ENCODE measurements at places on chromosomes 2 and 18. TPM values are rescaled to one million over a fixed set of nuclear protein-coding genes. Genes with fewer than 3 reads are reported as not detected.

CREG2 gene
- 9.8 TPM for total RNA-seq

GRCh38 chr2:11534071-11534745 is 363 bp downstream of the GREB1 start:
- DNase-seq, result no peak

DNA sequence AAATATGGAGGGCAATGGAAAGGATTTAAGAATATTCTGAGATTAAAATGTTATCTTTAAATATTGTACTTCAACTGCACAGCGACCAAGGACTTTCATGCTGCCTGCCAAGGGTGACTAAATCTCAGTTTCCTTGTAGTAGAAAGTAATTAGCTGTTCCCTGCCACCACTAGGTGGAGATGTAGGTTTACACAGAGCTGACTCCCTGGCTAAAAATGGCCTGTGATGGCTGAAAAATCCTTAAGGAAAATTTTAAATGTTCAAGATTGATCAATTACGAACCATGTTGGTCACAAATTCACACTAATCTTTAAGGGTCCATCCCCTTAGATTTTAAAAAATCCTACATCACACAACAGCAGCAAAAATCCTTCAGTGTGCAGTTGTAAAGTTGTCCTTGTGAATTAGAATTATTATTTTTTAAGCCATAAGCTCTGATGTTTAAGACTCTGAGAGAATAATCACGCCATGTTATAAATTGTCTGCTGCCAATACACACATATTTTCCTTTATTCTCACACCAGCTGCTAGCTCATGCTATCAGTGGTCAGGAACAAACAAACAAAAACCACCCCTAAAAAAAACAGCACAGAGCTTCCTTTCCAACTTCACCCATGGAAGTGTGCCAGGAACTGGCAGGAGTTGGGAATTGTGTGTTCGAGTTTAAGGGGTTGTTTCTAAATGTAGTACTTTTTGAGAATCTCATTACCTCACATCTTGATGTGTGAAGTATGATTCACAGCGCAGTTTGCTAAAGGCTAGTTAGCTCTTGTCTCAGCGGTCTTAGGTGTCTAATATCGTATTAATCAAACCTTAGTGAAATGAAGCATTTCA is 399.8 kb downstream of the TMEM182 start:
- DNase-seq, result peak; percentile 20

DNA sequence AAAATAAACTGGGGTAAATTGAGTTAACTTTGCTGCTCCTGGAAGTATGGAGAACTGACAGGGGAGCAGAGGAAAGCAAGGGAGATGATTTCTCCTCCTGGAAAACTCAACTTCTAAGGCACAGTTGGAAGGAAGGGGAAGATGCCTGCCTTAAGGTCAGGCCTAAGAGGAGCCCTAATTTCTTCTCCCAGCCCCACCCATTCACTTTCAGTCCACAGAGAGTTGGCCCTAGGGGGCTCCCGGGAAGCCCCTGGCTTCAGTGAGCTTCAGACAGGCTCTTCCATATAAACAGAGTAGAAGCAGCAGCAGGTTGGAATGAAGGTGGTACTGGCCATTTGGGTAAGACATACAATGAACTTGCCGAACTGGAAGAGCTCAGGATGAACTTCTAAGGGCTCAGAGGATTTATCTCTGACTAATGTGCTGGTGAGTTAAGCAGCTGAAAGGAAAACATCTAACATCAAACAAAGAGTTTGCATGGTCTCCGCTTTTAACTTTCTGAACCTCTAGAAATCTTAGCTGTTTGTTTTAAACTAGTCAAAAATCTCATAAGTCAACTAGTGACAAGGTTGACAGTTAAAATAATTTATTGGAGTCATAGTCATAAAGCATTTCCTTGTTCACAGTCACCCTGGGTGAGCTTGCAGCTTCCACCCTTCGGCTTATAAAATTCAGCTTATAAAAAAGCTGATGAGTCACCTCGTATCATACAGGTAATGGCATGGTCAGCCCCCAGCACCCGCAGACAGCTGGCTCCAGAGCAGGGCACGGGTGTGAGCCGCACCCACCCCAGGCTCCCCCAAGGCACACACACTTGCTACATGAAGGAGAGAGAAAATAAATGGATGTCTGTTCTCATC is 9.8 kb downstream of the MALL start:
- DNase-seq, result no peak

DNA sequence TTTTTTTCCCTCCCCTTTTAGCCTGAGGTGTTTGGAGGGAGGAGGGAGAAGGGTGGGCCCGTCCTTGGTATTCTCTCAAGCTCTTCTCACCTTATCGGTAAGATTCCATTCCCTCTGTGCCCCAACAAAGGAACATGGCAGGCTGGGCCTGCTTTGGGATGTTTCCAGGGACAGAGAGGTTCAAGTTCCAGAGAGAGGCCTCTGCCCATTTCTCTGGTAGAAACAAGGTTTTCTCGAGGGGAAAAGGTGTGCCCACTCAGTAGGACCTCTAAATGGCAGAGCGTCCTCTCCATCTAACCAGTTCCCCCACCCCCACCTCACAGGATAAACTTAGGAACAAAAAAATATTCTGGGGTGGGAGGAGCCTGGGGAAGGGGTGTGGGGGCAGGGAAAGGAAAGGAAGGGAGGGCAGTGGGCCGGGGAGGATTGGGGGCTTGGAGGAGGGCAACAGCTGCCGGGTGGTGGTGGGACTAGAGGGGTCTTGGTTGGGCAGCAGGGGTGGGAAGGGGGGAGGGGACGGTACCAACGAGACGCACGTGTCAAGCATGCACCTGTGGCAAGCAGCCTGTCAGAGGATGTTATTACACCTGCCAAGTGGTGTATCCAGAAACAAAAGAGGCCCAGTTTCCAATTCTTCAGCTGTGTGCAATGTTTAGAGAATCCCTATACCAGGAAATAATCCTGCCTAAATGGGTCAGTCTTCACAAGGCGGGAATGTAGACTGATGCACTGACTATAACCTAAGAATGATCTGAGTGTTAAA is 2.1 kb downstream of the PCBP1 start:
- DNase-seq, result no peak

DYNAP gene
- not detected for total RNA-seq

DNA sequence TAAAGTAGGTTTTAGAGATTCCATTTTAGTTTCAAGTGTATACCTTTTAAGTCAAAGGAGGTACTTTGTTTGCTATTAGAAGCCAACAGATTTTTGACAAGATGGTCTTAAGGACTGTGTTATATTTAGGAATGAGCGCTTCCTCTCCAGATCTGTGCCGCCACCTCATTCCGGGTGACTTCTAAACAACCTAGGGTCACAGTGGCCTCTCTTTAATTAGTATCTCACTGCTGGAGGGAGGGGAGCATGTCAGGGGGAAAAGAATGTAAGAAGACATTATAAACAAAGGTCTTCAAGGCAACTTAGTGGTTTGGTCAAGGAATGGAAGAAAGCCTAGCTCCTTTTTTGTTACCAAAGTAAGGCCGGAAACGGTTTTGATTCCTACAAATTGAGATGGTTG is 67.0 kb downstream of the RBMS1 start:
- DNase-seq, result no peak

DNA sequence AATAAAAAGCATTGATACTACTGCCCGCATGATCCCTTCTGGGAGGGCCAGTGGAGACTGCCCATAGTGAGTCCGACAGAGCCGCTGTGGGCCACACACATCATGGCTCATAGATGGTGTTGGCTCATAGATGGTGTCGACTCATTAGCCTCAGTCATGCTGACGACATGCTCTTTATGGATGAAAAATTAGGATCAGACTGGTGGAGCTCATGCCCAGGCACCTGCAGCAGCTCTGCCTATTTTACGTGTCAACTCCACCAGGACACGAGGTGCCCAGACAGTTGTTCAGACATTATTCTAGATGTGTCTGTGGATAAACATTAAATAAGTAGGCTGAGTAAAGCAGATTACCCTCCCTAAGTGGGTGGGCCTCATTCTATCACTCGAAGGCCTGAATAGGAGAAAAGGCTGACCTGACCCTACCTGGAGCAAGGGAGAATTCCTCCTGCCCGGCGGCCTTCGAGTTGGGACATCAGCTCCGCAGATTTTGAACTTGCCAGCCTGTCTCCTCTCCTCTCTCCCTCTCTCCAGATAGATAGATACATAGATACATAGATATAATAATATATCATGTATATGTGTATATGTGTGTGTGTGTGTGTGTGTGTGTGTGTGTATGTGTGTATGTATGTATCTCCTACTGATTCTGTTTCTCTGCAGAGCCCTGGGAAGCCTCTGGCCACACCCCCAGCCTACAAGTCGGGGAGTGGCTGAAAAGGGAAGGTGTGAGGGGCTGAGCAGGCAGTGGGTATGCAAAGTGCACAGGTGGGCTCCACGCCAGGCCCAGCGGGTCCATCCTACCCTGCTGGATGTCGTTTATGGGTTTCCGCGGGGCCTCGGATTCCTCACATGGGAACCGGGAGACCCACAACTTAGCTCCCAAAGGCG is 13.6 kb upstream of the TEX51 start:
- DNase-seq, result no peak

- DNase-seq, result no peak
Observed at GRCh38 chr18:5961097-5961827, 65.9 kb upstream of the TMEM200C start.

DNA sequence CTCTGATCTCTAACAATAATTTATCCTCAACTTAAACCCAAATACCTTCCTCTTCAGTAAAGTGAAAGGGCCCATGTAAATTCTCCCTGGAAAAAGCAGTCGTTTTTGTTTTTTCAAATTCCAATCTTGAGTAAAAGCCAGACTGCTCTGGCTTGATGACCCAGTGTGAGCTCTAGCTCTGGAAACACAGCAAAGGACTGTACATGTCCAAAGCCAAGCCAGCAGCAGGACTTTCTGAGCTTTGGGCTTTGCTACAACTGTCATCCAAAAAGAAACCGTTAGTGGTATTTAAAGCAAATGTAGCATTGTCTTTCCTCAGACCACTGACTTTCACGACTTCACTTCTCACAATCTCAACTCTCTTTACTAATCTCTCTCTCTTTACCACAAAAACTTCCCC is 25.4 kb downstream of the SH3YL1 start:
- no peak for DNase-seq

INPP5D gene
- 1.6 TPM for total RNA-seq

GRCh38 chr18:61784834-61785233 is 108.0 kb downstream of the RNF152 start:
- no peak for DNase-seq

RAB31 gene
- total RNA-seq, result 37.5 TPM

GRCh38 chr2:36461039-36461681 is 105.6 kb downstream of the CRIM1 start:
- DNase-seq, result peak; percentile 20

SLC5A7 gene
- total RNA-seq, result 1.6 TPM

DNA sequence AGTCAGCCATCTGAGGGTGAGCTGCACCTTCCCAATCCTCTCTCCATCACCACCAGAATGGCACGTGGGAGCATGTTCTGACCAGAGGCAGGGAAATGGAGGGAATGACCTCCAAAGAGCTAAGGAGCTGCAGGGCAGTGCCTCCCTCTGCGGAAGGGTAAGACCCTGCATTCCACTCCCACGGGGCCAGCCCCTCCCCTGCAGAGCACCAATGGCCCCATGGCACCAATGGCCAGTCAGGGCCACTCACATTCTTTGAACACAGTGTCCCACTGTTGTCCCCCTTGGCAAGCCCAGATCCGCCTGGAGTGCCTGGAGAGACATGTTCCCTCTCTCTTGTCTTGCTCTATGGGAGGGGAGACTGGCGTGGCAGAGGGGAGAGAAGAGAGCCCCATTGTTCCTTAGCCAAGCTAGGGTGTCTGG is 164.4 kb downstream of the TNS1 start:
- peak; percentile 73 for DNase-seq

FAM110C gene
- total RNA-seq, result 8.6 TPM

DNA sequence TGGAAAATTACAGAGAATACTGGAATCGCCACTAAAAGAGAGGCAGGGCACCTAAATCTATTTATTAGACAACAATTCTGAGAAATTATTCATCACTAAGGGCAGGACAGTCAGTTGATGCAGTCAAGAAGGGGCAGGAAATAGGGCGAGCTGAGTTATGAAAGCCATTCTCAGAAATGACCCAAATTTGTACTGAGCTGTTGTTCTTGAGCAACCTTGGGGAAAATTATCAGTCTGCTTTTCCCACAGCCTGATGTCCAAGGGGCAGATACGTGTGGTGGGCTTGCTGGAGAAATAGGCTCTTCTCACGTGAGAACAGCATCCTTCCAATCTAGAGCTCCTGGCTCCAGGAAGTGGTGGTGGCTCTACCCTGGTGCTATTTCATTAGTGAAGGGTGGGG is 38.6 kb downstream of the STON1 start:
- DNase-seq, result no peak

CCDC68 gene
- total RNA-seq, result 1.2 TPM

DNA sequence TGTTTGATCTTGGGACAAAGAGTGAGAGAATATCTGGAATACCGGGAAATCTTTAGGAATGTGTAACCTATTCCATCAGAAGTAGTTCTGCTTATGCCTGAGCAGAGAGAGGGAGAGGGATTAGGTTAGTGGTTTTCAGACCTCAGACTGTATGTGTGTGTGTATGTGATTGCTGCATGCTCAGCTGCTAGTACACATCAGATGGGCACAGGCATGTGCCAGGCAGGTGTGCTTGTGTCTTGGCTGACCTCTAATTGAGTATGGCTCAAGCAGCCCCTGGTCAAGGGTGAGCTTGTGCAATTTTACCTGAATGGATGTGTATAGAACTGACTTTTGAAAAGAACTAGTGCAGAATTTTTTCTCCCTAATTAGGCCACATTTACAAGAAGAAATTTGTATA is 91.2 kb downstream of the INSIG2 start:
- DNase-seq, result no peak

- DNase-seq, result no peak
Observed at GRCh38 chr18:48037481-48038271, 107.2 kb upstream of the SMAD2 start.

GRCh38 chr18:35707247-35707646 is 125.7 kb downstream of the GALNT1 start:
- DNase-seq, result no peak

ABHD1 gene
- total RNA-seq, result 0.41 TPM

RGPD4 gene
- total RNA-seq, result not detected

GRCh38 chr2:201433394-201433995 is 17.8 kb downstream of the TRAK2 start:
- no peak for DNase-seq

SLC66A3 gene
- 7.3 TPM for total RNA-seq

- DNase-seq, result no peak
Observed at GRCh38 chr2:172079838-172080640, 5.3 kb upstream of the DLX1 start.

ALPI gene
- total RNA-seq, result not detected

DNA sequence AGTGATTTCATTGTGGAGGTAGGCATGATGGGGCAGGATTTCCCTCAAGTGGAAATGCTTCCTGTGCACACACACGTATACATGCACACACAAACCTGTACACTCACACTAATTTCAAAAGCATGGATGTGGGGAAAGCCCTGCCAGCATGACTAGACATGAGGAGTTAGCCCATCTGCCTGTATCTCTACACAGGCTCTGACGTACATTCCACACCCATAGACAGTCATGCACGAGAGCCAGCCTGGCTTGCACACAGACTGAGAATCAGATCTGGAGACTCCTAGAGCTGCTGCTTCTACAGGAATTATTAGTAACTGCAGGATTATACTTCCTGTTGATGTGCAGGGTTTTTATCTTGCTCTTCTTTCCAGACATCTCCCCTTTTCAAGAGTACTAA is 27.3 kb upstream of the NFU1 start:
- no peak for DNase-seq

SPAG16 gene
- 87.6 TPM for total RNA-seq

- DNase-seq, result no peak
Observed at GRCh38 chr2:110732422-110733413, at the start of gene ACOXL. Gene ACOXL (plus strand): TSS chr2:110732573. CDS start chr2:110768390, 35,817 bp downstream.

- no peak for DNase-seq
Observed at GRCh38 chr2:32632089-32632488, 4.2 kb downstream of the TTC27 start.

- DNase-seq, result no peak
Observed at GRCh38 chr18:70221156-70221914, 15.8 kb upstream of the RTTN start.

GAL3ST2 gene
- 0.41 TPM for total RNA-seq

Measured in frontal cortex (tissue), 4 donors.